ENCODE measurements at places on chromosomes 6 and 20. TPM values are rescaled to one million over a fixed set of nuclear protein-coding genes. Genes with fewer than 3 reads are reported as not detected.

Gene CST4
- not detected for total RNA-seq

Gene MUCL3
- total RNA-seq, result not detected

Gene GABRR2
- total RNA-seq, result not detected

DNA sequence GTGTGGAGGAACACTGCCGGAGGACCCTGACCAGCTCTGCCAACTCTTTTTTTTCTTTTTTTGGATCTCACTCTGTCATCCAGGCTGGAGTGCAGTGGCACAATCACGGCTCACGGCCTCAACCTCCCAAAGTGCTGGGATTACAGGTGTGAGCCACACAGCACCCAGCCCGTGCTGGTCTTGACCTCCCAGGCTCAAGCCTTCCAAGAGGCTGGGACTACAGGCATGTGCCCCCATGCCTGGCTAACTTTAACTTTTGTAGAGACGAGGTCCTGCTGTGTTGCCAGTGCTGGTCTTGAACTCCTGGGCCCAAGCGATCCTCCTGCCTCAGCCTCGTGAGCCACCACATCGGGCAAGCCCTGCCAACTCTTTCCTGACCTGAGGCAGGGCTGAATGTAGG lies 11.2 kb downstream of the GCNT2 start:
- no peak overlapping the region for H3K4me3 ChIP-seq
- H3K36me3 ChIP-seq, result no peaks in the 10 kb centered on the region
- H3K4me1 ChIP-seq, result no peaks in the 10 kb centered on the region
- no peak for DNase-seq
- no peak overlapping the region for H3K27ac ChIP-seq

GRCh38 chr20:1163105-1163504 lies 21.7 kb downstream of the TMEM74B start:
- H3K4me1 ChIP-seq, result no peaks in the 10 kb centered on the region
- no peak for DNase-seq
- H3K27me3 ChIP-seq, result no peaks in the 10 kb centered on the region
- H3K27ac ChIP-seq, result no peak overlapping the region
- peaks cover 95% of the 10 kb centered on the region for H3K36me3 ChIP-seq
